CD8-positive, alpha-beta memory T cell (primary cell): ENCODE measurements at places on chromosomes 5 and 9.

DNA sequence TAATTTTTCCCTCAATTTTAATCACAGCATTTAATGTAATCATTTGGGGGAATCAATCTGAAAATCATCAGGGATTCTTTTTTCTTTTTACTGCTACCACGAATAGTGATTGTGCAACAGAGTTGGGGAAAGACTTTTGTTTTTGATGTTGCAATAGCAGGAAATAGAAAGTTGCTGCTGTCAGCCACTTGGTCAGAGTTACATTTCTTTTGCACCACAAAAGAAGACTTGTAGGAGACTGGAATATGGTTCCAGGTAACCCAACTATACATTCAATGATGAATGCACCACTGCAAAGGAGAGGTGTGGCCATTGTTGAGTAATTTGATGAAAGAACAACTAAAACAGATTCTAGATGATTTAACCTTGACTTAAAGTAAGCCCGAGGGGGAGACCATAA, 46.3 kb upstream of the PALM2AKAP2 start:
- DNase-seq: no peak

GRCh38 chr5:19927919-19928318, 60.1 kb downstream of the CDH18 start:
- DNase-seq: no peak

DNA sequence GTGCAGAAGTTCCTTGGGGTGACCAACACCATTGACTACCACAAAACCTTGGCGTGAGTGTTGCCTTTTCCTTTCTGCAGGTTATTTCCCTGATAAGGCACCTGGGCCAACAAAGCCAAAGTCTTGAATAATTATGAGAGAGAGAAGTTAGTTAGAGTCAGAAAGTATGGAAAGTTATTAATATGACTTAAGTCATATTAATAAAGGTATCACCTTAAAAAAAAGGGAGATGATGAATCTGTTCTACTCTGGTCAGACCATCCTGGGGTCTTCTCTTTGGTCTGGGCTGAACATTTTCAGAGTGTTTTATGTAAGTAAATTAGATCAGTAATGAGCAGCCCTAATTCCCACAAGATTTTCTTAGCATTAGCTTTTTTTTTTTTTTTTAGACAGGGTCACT, 41.8 kb downstream of the NDST1 start:
- no peak for DNase-seq

GRCh38 chr5:173778784-173779304, 109.3 kb upstream of the CPEB4 start:
- DNase-seq: no peak

DNA sequence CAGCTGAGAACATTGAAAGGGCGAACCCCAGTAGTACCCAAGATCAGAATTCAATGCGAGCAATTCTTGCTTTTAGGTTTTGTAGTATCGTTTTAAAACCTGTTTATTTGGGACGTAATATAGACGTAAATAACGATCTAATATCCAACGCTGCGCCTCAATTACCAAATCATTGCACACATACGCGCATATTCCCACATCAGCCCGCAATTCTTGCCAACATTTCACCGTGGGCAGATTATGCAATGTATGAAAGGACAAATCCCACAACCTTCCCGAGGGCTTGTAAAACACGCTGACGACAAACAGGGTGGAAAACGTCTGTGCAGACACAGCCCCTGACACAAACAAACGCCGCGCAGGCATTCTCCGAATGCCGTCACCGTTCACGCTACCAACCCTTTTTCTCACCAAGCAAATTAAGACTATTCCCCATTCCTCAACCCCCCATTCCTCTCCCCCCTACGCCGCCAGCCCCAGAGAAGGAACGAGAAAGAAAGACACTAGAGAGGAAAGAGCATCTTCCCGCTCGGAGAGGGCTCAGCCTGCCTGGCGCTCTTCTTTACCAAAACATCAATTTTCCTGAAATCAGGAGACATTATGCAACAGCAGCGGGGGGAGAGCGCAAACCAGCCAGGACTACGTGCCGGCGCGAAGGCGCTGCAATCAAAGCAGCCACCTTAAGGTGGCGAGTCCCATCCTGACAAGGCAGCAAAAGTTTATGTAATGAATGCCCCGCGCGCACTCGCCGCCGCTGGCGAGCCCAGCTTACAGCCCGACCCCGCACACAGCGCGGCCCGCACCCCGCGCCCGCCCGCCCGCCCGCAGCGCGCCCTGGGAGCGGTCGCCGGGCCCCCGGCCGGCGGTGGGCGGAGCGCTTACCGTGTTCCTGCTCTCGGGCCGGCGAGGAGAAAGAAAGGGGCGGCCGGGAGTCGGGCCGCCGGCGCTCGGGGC, 597 bp downstream of the NFIL3 start:
- peak; percentile 45 for DNase-seq

DNA sequence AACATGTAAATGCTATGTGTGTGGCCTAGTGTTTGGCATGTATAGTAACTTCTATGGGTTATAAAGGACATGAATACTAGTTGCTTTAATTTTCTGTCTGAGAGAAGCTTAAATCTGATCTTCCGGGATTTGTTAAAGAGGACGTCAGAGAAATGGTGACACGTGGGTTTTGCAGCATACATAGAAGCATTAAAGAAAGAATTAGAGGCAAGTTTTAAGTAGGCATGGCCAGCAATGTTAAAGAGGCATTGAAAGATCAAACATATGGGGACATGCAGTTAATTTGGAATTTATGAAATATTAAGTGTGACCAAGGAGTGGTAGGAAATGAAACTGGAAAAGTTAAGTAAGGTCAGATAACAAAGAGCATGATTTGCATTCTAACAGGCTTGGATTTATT, 311.4 kb upstream of the RIOK2 start:
- no peak for DNase-seq

GRCh38 chr9:79220666-79221065, 351.1 kb upstream of the TLE4 start:
- DNase-seq: no peak

- DNase-seq: no peak
Measured at GRCh38 chr5:151248651-151249050, 4.3 kb upstream of the GM2A start.

- no peak for DNase-seq
Measured at GRCh38 chr9:90853945-90854344, 52.3 kb downstream of the SYK start.

GRCh38 chr5:6506611-6507010, 58.0 kb downstream of the UBE2QL1 start:
- DNase-seq: no peak

GRCh38 chr5:37045703-37046102, 169.1 kb downstream of the NIPBL start:
- no peak for DNase-seq

- DNase-seq: no peak
Measured at GRCh38 chr5:36070687-36071571, 4.2 kb upstream of the UGT3A2 start.

- DNase-seq: no peak
Measured at GRCh38 chr9:124191691-124192395, 65.9 kb upstream of the NEK6 start.
